ENCODE measurements at places on chromosomes 3 and 15. TPM values are rescaled to one million over a fixed set of nuclear protein-coding genes. Genes with fewer than 3 reads are reported as not detected.

VIPR1 gene
- total RNA-seq: 0.31 TPM

PATL2 gene
- 3.4 TPM for total RNA-seq

SEMA3G gene
- 2.8 TPM for total RNA-seq

DHFR2 gene
- 12.5 TPM for total RNA-seq

MINDY4B gene
- not detected for total RNA-seq

GOLGA6D gene
- not detected for total RNA-seq

ITIH1 gene
- not detected for total RNA-seq

MINAR1 gene
- 4.4 TPM for total RNA-seq

BDH1 gene
- 18.5 TPM for total RNA-seq

APOD gene
- 3.8 TPM for total RNA-seq

MUC20 gene
- 10.0 TPM for total RNA-seq

HRG gene
- total RNA-seq: not detected

GOLGA6L4 gene
- total RNA-seq: 9.4 TPM

EDC3 gene
- total RNA-seq: 39.8 TPM

NR2E3 gene
- total RNA-seq: not detected

AKAP13 gene
- total RNA-seq: 112 TPM

ERICH6 gene
- not detected for total RNA-seq

TGM4 gene
- not detected for total RNA-seq

TAGLN3 gene
- 141 TPM for total RNA-seq

GPR160 gene
- total RNA-seq: 2.2 TPM

PRR23A gene
- not detected for total RNA-seq

PLA2G4D gene
- total RNA-seq: not detected

LRRIQ4 gene
- 0.63 TPM for total RNA-seq

XCR1 gene
- not detected for total RNA-seq

ZIC1 gene
- total RNA-seq: 5.9 TPM

INSYN1 gene
- 28.5 TPM for total RNA-seq

CYP11A1 gene
- total RNA-seq: not detected

KIF15 gene
- 11.0 TPM for total RNA-seq

RYR3 gene
- total RNA-seq: 48.8 TPM

EEFSEC gene
- 10.6 TPM for total RNA-seq

GRK7 gene
- 0.31 TPM for total RNA-seq

EID1 gene
- 146 TPM for total RNA-seq

STRIT1 gene
- total RNA-seq: not detected

MORC1 gene
- not detected for total RNA-seq

FAM81A gene
- 58.2 TPM for total RNA-seq

DNAJA4 gene
- total RNA-seq: 50.1 TPM

CLDN11 gene
- 2.8 TPM for total RNA-seq

AP3B2 gene
- total RNA-seq: 104 TPM

PLA2G4F gene
- not detected for total RNA-seq

NEO1 gene
- 231 TPM for total RNA-seq

ADAMTSL3 gene
- total RNA-seq: 40.4 TPM

ITGB5 gene
- 19.7 TPM for total RNA-seq

GABRR3 gene
- not detected for total RNA-seq

MKRN3 gene
- total RNA-seq: 53.5 TPM

HACD3 gene
- 95.2 TPM for total RNA-seq

RUVBL1 gene
- 47.3 TPM for total RNA-seq

AMOTL2 gene
- 73.2 TPM for total RNA-seq

CGNL1 gene
- 5.3 TPM for total RNA-seq

AGBL1 gene
- total RNA-seq: 2.5 TPM

SEC11A gene
- total RNA-seq: 46.6 TPM

MESP1 gene
- total RNA-seq: 2.2 TPM

AADACL2 gene
- not detected for total RNA-seq

FETUB gene
- not detected for total RNA-seq

UPK1B gene
- total RNA-seq: not detected

CHRD gene
- total RNA-seq: 12.5 TPM

POC1A gene
- total RNA-seq: 4.4 TPM

SEMA4B gene
- 70.7 TPM for total RNA-seq

Data from parietal lobe (tissue), 2 donors.